ENCODE measurements at places on chromosomes 4 and X.

DNA sequence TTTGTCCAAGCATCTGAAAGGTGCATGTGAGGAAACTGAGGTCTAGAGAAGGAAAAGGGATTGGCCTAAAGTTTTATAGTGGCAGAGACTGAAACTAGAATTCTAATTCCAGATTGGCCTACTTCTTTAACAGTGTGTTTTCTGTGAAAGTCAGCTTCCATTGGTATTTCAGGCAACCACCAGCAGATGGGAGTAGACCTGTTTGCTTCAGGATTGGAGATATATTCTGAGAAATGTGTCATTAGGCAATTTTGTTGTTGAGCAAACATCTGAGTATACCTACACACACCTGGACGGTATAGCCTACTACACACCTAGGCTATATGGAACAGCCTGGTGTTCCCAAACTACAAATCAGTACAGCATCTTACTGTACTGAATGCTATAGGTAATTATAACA, 207.3 kb upstream of the RADX start:
- DNase-seq, result no peak

DNA sequence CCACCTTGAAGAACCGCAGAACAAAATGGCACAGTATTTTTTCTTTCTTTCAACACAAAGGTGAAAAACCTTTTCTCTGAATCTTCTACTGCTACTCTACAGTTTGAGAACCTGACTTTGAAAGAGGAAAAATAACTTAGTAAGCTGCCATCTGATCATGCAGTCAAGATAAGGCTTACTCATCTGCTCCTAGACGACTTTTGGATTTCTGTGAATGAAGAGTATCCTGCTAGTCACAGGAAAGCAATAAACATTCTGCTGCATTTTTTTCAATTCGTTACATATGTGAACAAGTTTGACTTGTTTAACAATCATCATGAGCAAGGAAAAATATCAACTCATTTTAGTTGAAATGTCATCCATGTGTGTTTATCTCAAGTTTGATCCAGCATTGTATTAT, 25.2 kb downstream of the TIGD2 start:
- DNase-seq, result no peak

DNA sequence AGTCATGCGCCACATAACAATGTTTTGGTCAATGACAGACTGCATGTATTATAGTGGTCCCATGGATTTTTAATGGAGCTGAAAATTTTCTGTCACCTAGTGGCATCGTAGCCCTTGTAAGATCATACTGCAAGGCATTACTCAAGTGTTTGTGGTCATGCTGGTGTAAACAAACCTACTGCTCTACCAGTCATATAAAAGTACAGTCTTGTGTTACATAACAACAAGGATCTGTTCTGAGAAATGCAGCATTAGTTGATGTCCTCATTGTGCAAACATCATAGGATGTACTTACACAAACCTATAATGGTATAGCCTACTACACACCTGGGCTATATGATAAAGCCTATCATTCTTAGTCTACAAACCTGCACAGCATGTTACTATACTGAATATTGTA, 34.6 kb downstream of the COX18 start:
- DNase-seq, result no peak

GRCh38 chr4:70382691-70383181, at the start of gene SMR3B:
Gene SMR3B (plus strand): TSS chr4:70383131. CDS start chr4:70384511, 1,380 bp downstream.
- DNase-seq, result no peak

DNA sequence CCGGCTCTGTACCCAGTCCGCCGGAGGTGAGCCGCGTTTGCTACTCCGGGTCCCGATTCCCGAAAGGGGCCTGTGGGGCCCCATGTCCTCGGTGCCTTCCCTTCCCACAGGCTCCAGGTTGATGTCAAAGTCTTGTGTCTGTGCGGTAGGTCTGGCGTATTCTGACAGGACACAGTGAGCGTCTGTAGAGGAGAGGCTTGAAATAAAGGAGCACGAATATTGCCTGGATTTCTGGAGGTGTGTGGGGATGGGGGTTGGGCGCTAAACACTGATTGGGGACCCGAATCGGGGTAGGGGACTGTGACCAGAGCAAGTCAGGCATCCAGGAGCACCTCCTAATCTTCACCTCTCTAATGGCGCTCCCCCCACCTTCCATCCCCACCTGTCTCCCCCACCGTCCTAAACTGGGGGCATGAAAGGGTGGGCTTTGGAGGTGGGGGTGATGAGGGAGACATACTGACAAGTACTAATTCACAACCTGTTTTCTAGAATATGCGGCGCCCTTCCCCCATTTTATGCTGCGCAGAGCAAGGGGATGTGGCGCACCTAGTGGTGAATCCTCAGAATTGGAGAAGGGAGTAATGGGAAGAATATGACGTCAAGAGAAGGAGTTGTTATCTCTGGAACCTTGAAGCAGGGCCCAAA, 855 bp downstream of the GPRASP2 start:
- DNase-seq, result peak; percentile 43
